ENCODE measurements at places on chromosomes 1 and 21.

DNA sequence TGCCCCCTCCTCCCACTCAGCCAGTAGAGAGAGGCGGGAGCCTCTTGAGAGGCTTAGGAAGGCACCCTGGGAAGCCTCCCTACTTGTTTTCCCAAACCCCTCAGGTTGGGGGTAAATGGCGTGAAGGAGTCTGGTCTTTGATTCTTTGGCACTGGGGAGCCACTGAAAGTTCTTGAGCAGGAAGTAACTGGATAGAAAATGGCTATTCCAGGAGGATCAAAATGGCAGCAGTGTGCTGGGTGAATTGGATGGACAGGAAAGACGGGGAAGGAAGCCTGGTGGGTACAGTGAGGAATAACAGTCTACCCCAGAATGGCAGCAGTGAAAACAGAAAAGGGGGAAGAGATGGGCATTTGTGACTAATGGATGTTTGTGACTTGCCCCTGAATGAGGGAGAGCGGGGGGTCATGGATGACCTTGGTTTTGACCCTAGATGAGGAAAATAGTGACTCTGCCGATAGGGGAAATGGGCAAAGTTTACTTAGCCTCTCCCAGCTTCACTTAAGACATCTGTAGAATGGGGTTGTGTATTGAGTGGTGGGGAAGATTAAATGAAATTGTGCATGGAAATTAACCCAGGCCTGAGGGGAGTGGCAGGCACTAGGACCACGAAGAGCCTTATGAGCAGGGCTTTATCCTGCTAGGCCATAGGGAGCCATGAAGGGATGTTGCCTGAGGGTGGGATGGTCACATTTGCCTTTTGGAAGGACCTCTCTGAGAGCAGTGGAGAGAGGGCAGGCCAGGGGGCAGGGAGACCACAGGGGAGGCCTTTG lies 32.7 kb downstream of the TMEM51 start:
- no peak for DNase-seq

DNA sequence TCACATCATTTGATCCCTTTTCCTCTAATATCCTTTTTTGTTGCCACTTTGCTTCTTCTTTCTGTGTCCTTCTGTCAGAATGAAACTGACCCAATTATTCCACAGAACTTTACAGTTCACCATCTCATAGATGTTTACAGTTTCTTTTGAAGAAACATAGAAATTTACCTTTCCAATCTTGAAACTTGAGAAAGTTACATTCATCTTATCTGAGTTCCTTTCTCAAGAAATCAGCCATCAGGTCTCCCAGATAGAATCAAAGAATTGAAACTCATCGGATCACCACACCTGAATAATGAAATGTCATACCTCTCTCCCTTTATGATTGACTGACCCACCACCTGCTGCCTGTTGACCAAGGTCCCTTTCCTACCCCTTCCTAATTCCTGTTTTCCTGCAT lies 23.7 kb downstream of the CBR1 start:
- no peak for DNase-seq

DNA sequence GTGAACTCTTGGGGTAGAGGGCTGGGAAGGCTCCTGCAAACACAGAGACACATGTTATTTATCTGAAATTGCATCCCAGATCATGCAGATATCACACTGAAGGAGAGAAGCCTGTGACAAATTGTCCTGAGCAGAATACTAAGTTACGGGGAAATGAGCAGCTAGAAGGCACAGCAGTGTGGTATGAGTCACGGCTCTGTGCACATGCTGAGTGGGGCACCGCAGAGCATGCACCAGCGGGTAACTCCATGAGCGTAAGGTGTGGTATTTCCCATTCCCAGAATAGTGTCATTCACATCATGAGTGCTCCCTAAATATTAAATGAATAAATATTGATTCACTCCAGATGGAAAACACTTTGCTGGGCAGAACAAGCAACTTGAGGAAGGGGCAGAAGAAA lies 21.3 kb upstream of the FCRL2 start:
- no peak for DNase-seq

- DNase-seq: no peak
Observed at GRCh38 chr21:44925378-44925755, 4.7 kb upstream of the ITGB2 start.

GRCh38 chr1:206714331-206715058 lies 29.8 kb downstream of the MAPKAPK2 start:
- DNase-seq: peak; percentile 61

DNA sequence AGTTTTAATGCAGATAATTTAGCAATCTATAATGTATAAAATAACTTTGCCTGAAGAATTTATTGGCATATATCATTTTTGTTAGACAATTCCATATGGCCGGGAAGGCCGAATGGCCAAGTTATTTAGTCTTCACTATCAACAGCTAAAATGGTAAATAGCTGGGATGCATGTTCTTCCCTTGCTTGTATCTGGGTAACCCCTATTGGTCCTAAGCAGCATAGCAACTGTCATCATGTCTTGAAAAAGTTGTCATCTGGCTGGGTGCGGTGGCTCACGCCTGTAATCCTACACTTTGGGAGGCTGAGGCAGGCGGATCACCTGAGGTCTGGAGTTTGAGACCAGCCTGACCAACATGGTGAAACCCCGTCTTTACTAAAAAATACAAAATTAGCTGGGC lies 340.0 kb upstream of the DPYD start:
- no peak for DNase-seq

DNA sequence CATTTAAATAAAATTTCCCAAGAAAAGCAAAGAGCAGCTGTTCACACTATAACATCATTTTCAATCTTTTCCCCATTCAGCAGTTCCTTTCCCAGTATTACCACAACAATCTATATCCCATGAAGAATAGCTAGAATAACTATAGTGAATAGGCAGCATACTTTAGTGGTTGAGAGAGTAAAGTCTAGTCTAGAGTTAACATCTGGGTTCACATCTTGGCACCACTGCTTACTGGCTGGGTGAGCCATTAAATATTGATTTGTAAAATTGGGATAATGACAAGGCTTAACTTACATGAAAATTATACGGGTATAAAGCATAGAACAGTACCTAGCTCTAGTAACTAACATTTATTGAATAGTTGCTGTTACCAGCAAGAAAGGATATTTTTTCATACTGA lies 14.4 kb downstream of the S100PBP start:
- no peak for DNase-seq

GRCh38 chr1:16183765-16184556 lies 28.1 kb upstream of the EPHA2 start:
- no peak for DNase-seq

DNA sequence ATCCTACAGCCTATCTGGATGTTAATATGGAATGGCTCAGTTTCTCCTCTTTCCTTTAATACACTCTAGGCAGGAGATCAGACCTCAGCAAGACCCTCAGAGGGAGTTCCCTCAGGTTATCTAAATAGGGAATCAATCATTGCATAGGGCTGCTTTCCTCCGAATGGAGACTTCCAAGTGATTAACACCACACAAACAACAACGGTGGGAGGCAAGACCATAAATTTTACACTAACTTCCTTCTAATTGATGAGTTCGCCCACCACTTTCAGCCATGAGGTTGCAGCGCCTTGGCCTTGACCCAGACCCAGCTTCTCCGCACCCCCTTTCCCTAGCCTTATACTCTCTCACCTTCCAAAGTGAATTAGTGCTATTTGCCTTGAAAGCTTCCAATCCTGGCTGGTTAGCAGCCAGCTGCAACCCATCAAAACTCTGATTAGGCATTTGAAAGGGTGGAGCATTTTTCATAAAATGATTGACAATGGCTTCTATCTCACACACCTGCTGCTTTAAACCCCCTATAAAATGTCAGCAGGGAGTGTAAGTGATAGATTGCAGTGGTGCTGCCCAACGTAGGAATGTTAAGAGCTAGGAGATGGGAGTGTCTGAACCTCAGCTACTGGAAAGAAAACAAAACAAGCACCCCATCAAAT lies 534.9 kb upstream of the USP24 start:
- DNase-seq: no peak

DNA sequence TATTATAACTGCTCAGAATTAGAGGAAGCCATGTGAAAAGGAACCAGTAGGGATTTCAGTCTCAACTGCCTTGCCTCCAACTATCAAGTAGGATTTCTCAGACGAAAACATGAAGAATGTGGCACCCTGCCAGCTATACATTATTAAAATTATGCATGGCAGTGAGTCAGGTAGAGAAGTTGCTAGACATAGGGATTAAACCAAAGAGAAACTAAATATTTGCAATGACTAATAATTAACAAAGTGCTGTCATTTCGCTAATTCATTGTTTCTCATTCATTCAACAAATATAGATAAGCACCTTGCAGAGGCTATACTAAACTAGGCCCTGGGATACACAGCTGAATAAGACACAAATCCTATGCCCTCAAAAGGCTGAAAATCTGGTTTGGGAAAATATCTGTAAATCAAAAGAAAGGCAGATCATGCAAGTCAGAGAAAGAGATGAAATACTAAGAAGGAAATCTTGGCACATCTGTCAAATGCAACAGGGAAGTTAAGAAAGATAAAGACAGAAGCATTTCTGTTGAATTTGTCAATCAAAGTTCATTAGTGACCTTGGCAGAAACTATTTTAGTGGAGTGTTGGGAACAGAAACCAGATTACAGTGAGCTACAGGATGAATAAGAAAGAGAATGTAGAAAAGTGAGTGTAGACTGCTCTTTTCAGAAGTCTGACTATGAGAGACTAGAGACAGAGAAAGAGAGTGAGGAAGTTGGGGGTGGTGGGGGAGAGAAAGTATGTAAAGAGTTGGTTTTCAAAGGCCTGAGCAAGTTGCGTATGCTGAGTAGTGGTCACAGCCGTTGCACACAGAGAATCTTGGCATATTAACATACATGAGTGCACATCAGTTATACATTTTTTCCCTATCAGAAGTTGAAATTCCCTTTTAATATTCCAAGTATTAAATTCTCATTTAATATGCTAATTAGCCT lies 14.7 kb upstream of the NBPF11 start:
- DNase-seq: no peak

DNA sequence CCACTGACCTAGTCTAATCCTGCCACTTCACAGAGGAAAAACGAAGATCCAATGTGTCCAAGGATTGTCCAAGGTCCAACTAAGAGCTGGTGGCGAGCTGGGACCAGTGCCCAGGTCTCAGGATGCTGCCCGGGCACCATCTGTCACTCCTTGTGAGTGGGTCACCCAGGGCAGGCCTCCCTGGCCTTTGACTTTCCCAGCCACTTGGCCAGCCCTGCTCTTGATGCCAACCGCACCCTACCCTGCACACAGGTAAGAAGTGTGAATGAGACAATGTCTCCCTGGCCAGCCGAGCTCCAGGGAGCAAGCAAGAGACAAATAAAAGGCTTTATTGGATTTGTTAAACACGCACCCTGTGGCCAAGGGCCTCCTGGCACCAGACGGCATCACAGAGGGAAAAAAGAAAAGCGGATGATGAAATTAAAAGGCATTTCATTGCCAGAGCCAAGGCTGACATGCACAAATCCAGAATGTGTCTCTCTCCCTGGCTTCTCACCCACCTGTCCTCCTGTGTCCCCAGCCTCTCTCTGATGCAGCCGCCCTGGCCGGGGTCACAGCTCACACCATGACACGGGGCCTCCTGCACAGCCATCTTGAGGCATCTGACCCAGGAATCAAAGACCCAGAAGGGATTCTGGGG lies 72.8 kb downstream of the CAMK2N1 start:
- DNase-seq: no peak

GRCh38 chr1:240284656-240285414 lies 193.2 kb downstream of the FMN2 start:
- DNase-seq: peak; percentile 55

DNA sequence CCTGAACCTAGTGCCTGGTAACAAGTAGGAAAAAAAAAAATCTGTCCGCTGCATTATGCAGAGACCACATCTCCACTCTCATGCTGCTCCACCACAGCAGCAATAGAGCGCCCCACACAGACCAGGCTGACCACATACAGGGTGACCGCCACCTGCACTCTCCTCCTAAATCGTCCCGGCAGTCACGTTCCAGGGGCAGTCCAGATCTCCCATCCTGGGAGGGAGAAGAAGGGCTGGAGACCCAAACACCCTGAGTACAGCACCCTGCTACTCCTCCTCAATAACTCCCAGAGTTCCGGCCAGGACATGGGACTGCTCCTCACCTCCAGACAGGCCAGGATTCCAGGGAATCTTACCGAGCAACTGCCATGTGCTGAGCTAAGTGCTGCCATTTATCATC lies 15.3 kb downstream of the URB1 start:
- no peak for DNase-seq

DNA sequence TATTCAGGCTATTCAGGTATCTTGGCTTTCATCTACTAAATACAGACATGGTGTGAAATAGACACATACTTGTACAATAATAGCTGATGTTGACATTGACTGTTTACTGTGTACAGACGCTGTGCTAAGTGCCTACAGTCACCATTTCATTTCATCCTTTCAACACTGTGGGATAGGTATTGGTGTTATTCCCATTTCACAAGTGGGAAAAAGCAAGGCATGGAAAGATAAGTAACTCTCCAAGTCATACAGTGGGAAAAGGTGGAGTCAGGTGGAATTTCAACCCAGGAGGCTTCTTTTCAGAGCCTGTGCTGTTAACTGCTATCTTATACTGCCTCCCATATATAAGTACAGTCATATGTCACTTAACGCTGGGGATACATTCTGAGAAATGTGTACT lies 49.6 kb upstream of the ATP1A1 start:
- no peak for DNase-seq

DNA sequence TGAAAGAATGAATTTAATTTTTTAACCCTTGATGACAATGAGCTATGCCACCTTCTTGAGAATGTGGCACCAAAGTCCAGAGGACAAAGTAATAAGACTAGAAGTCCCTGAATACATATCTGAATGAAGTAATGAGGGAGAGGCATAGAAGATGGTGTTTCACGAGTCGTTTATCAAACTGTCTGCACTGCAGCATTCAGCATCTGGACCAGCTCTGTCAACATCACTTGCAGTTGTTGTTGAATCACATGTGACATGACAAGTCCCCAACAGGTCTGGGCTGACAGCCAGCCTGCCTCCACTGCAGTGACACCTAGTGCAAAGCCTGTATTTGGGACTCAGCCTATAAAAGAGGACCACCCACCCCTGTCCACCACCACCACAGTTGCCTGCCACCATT lies 17.3 kb upstream of the GALNT2 start:
- DNase-seq: no peak

GRCh38 chr1:46223472-46223943 lies 20.4 kb downstream of the LURAP1 start:
- DNase-seq: peak; percentile 83

DNA sequence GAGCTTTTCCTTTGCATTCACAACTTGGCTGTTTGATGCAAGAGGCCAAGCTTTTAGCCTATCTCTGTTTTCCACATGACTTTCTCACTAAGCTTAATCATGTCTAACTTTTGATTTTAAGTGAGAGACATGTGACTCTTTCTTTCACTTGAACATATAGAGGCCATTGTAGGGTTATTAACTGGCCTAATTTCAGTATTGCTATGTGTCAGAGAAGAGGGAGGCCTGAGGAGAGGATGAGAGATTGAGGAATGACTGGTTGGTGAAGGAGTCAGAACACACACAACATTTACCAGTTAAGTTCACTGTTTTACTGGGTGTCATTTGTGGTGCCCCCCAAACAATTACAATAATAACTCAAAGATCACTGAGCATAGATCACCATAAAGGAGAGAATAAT lies 193.5 kb downstream of the CYYR1 start:
- DNase-seq: no peak

GRCh38 chr21:42993051-42993712 lies 18.8 kb downstream of the PKNOX1 start:
- no peak for DNase-seq

Measured in fibroblast of skin of right quadriceps (primary cell).